CD4-positive, alpha-beta memory T cell (primary cell): ENCODE measurements at places on chromosomes 7 and 10. TPM values are rescaled to one million over a fixed set of nuclear protein-coding genes. Genes with fewer than 3 reads are reported as not detected.

The PKD2L1 gene
- not detected for total RNA-seq

DNA sequence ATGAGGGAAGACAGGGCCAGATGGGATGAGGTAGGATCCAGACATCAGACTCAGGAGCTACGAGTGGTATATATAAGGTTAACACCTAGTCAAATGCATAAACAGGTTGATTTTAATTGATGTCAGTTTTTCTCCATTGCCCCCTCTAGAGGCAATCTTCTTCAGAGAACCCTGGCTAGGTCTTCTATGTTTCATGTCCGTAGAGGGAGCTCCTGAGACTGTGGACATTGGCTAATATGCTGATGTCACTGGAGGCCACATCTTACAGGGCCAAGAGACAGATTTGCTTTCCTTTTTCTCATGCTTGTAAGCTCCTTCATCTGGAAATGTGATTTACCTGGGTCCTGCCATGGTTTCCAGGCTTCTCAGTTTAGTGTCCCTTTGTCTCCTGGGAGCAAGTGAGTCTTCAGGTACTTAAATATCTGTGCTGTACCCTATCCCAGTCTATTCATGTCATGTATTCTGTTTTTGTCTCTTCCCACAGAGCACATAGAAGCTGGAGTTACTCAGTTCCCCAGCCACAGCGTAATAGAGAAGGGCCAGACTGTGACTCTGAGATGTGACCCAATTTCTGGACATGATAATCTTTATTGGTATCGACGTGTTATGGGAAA is 161.6 kb upstream of the PRSS1 start:
- peak; percentile 35 for DNase-seq

DNA sequence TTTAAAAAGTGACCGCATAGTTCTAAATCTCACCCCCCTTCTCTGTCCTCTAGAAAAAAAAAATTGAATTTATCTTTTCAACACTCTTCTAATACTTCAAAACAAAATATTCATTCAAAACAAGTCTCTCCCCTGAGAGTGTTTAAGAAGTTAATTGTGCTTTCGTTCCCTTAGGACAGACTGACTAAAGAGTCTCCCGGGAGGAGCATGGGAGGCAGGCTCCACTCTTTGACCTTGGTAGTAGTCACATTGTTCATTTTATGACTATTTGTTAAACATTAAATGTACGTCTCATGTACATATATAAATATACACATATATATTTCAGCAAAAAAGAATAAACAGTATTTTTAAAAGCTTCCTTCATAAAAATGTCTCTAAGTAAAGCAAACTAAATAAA is 35.3 kb upstream of the SPOCK2 start:
- no peak for DNase-seq

DNA sequence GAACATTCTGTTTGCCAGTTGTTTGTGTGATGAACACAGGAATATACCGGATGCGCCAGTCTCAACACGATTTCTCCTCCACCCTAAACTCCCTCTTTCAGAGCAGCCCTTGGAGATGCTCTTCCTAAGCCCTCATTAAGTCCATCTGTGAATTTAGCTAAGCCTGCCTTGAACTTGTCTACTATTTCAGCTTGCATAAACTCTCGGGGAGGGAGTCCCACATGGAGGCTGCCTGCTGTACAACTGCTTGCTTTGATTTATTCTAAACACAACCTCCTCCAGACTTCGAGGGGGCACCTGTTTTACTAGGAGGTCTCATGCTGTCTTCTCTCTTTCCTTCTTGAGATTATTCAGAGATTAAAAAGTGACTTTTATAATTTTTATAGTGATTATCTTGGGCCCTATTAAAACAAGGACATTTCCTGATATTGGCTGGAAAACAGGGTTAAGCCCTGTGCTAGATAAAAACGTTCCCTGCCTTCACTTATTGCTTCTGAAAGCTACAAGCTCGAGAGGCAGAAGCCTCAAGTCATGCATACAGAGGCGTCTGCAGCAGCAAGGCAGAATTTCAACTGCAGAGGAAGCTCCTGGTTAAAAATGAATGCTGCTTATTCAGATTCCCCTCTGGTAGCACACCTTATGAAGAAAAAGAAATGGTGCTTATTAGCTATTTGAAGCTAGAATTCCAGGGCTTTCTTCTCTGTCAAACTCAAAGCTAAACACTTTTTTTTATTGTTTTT is 174.3 kb downstream of the FANK1 start:
- DNase-seq = no peak

GRCh38 chr7:25235471-25235870 is 7.2 kb upstream of the NPVF start:
- no peak for DNase-seq

- DNase-seq = no peak
Measured at GRCh38 chr10:104732222-104732621, 91.1 kb downstream of the SORCS3 start.

DNA sequence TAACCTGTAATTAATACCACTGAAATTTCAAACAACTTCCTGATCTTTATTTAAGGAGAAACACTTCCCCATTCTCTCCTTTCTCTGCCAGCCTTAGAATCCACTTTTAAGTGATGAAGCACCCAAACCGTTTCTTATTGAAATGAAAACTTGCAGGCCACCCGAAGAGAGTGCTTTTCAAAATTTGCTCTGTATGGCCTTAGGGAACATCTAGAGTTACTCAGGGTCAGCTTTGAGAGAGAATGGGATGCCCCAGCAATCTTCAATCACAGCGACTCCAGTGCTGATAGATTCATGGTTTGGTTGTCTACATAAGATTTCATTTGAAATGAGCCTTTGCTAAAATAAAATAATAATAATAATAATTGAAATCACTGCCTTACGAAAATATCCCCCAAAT is 323.1 kb downstream of the PCLO start:
- DNase-seq = no peak

The GRID2IP gene
- total RNA-seq = 0.47 TPM

The VPS37D gene
- not detected for total RNA-seq

The CYP3A4 gene
- total RNA-seq = not detected

The LHFPL3 gene
- not detected for total RNA-seq

The WDFY4 gene
- 1.00 TPM for total RNA-seq
